Pulmonary artery endothelial cell (primary cell): ENCODE measurements at places on chromosomes 3 and 15. TPM values are rescaled to one million over a fixed set of nuclear protein-coding genes. Genes with fewer than 3 reads are reported as not detected.

DNA sequence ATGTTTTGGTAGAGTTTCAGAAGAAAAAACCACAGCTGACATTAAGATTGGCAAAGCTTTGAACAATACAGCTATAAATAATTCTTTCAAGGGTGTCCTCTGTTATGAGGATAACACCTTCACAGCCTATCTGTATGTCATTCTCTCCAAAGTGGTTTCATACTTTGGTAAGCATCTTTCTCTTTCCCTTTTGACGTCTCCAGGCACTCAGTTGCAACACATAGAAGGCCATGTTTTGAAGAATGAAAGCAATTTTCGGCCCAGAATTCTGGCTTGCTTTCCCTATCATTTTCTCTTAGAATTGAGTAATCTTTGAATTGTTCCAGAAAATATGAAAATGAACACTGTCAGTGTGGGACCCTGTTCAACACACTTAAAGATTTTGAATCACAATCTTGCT, 200.0 kb upstream of the CBLB start:
- DNase-seq, result no peak

Gene CYP1A2
- not detected in 2 replicates for total RNA-seq

DNA sequence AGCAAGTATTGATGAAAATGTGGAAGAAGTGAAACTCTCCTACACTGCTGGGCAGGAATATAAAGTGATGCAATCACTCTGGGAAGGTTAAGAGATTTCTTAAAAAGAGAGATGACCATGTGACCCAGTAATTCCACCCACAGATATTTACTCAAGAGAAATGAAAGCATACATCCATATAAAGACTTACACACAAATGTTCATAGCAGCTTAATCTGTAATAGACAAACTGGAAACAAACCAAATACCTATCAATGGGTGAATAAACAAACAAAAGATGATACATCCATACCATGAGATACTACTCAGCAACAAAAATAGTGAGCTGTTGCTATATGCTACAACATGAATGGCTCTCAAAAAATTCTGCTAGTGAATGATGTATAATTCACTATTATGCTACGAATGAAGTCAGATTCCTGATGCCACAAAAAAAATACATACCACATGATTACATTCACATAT, 463.3 kb downstream of the MAGI1 start:
- no peak for DNase-seq

- DNase-seq, result no peak
Measured at GRCh38 chr15:28967066-28967465, 81.3 kb downstream of the APBA2 start.

Gene DPPA2
- not detected in 2 replicates for total RNA-seq

GRCh38 chr3:158084651-158085050, 21.6 kb downstream of the SHOX2 start:
- no peak for DNase-seq

DNA sequence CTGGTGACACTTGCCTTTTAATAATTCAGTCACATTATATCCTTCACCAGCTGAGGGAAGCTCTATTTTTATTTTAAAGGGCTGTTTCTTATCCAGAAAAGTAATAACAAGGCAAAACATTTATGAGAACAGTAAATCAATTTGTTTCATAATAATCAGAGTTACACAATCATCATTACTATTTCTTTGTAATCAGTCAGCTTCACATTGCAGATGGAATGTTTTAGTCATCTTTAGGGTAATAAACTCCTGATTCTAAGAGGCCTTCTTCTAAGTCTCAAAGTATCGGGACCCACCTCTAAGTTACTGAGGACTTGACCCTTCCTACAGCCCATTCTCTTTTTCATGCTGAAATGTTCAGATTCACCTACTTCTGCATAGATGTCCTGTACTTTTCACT, 298.3 kb upstream of the TGFBR2 start:
- no peak for DNase-seq

- no peak for DNase-seq
Measured at GRCh38 chr3:69505770-69506407, 120.0 kb upstream of the FRMD4B start.
